Astrocyte of the spinal cord (primary cell): ENCODE measurements at places on chromosomes 7 and 10.
A peak's percentile ranks its signal among the peaks of the same experiment; 100 is the strongest.

GRCh38 chr10:10545771-10546170 is 471.9 kb upstream of the CELF2 start:
- DNase-seq = no peak

- DNase-seq = no peak
These were observed 116.4 kb upstream of the SEM1 start for GRCh38 chr7:96826089-96826488.

DNA sequence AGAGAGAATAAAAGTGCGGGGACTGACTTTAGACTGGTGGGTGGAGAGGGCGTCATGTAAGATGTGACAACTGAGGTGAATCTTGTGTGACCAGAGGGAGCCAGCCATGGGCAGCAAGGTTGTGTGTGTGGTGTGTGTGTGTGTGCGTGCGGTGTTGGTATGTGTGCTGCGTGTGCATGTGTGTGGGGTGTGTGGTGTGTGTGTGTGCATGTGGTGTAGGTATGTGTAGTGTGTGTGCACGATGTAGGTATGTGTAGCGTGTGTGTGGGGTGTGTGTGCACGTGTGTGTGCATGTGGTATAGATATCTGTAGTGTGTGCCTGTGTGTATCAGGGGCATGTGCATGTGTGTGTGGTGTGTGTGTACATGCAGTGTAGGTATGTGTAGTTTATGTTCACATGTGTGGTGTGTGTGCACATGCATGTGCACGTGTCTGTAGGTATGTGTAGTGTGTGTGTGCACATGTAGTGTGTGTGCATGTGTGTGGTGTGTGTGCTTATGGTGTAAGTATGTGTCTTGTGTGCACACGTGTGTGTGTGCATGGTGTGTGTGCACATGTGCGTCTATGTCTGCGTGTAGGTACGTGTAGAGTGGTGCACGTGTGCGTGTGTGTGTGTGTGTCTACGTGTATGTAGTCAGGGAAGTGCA is 312.3 kb upstream of the MKI67 start:
- DNase-seq = no peak

DNA sequence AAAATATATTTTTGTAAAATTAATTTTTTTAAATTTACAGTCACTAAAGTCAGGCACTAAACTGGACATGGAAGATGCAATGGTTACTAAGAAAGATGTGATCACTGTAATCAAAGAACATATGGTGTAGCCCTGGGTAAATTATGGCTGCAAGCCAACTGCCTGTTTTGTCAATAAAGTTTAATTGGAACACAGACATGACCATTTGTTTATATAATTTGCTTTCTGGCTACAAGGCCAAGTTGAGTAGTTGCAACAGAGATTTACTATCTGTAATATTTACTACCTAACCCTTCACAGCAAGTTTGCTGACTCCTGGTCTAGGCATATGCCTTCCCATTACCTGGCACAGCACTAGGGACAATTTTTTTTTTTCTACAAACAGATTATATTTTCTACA is 448.9 kb downstream of the ADRA2A start:
- no peak for DNase-seq

- DNase-seq = no peak
These were observed 97.1 kb upstream of the CPXM2 start for GRCh38 chr10:123988694-123989093.

DNA sequence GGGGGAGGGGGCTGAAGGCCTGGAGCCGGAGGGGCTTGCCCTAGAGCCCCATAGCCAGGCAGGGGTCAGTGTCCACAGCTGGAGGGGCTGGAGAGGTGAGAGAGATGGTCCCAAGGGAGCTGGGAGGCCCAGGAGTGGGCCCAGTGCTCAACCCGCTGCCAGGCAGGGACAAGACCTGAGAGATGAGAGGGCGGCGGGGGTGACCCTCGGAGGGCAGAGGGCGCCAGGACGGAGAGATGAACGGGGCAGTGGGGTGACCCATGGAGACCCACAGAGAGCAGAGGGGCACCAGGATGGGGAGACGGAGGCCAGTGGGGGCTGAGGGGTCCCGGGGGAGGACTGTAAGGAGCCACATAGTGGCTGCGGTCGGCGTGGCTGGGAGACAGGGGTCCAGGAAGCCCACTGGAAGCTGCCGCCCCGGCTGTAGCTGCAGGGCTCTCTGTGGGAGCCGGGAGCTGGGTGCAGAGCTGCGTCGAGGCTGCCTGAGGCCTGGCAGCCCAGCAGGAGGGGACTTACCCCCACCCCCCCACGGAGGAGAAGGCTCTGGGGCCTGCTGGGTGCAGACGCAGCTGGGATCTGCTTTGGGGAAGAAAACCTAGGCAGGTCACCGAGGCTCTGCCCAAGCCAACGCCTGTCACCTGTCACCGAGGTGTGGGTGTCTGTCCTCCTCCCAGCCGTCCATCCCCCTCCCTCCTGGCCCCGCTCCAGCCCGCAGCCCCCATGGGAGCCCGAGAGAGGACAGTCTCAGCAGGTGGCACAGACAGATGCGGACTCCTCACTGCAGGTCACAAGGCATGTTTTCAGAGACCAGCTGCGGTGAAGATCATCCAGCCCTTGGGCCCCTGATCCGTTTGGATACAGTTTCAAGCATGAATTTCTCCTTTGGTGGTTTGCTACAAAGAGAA is 25.1 kb downstream of the PWWP2B start:
- DNase-seq = no peak

DNA sequence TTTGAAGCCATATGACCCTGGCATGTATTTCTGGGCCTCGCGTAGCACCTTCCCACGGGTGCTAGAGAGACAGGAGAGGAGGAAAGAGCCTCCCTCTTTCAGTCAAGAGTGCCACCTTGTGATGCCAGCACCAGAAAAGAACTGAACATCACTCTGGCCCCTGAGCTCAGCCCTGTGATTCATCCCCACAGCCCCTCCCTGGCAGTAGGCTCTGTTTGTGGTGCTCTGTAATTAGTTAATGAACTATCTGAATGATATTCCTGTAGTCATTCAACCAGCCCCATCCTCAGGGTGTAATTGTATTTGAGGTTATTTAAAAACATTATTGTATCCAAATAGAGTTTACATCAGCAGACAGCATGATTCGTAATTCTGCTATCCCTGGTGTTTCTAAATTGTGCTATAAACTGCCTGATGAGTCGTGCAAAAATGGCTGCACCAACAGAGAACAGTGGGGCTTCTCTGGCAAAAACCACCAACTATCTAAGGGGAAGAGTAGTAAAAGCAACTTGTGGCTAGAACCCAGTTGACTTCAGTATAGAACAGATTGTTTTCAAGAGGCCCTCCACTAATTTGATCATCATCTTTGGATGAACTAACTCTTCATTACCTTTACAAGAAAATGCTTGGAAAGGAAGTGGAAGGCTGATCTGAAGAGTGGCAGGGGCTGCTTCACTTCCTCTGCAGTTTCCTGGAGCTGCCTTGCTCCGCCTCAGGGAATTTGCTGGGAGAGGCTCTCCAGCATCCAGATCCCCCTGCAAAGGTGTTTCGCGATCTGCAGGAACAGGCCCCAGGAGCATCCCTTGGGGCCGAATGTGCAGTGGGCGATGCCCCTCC is 23.7 kb upstream of the TIAL1 start:
- peak; percentile 35 for DNase-seq

DNA sequence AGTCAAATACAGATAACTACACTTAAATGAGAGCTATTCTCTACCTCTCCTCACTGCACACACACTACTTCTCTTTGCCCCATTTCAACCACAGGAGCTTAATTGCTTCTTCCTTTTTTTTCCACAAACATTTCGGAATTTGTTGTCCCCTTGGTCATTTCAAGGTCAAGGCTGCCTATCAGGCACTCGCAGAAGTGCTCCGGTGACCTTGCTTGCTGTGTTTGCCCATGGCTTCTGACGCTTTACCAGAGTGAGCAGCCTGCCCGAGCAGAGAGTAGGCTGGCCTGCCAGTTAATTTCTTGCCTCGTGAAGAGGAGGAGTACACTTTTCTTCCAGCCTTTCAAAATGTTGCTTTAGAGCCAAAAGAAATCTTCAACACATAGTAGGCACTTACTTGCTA is 297.1 kb upstream of the LRGUK start:
- no peak for DNase-seq

DNA sequence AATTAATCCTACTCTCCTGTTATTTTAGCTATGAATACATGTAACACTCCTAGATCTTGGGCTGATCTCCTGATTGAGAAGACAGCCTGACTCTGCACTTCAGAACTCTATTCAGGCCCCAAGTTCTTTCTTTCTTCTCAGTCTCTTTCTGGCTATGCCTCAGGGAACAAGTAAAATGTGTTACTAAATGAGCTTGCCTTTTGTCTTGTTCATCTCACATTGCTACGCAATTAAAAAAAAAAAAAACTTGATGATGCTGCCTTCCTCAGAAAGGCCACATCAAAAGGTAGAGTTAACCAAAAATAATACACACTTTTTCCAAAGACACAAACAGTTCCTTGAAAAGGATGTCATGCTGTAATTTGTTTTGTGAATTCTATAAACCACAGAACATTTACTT is 258.1 kb downstream of the TWIST1 start:
- peak; percentile 66 for DNase-seq

- DNase-seq = no peak
These were observed 985.1 kb downstream of the SORCS1 start for GRCh38 chr10:106179430-106179829.

- DNase-seq = peak; percentile 50
These were observed 48.5 kb upstream of the ARL4A start for GRCh38 chr7:12638851-12639456.

DNA sequence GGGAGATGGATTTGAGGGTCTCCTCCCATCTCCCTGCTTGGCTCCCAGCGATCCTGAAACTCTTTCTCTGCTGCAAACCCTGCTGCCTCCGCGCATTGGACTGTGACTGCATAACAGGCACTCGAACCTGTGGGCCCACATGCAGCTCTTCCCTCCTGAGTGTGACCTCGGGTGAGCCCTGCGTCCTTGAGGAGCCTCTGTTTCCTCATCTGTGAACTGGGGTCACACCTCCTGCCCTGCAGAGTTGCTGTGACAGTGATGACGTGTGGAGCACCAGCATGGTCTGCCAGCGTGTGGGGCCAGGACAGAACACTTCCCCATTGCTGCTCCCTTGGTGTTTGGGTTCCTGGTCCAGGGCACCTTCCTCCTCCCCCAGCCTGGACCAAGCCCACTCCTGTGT is 46.9 kb upstream of the PSMG3 start:
- no peak for DNase-seq

GRCh38 chr7:69659983-69660382 is 61.7 kb downstream of the AUTS2 start:
- DNase-seq = peak; percentile 37

GRCh38 chr7:136998495-136998894 is 130.0 kb downstream of the CHRM2 start:
- DNase-seq = peak; percentile 27

DNA sequence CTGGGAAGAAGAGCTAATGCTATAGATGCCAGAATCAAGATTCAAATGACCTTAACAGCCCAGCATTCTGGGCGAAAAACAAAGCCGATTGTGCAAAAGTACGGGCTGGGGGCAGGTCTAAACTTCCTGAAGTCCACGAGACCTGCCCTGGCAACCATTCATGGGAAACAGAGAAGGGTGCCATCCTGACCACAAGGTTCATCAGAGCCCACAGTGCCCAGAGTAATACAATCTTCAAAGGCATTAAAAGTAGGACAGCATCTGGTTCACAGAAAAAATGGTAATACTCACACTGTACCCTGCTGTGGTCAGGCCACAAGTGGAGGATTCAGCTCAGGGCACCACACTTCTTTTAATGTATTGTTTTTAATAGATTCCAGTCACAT is 36.1 kb downstream of the SORBS1 start:
- DNase-seq = no peak

- no peak for DNase-seq
These were observed 378.5 kb downstream of the DNAJB6 start for GRCh38 chr7:157715071-157715937.

GRCh38 chr7:153152801-153153422 is 393.4 kb downstream of the ACTR3B start:
- DNase-seq = no peak

- no peak for DNase-seq
These were observed 138.9 kb downstream of the NOC3L start for GRCh38 chr10:94223702-94224370.

GRCh38 chr7:122132341-122132740 is 11.7 kb downstream of the AASS start:
- peak; percentile 64 for DNase-seq

DNA sequence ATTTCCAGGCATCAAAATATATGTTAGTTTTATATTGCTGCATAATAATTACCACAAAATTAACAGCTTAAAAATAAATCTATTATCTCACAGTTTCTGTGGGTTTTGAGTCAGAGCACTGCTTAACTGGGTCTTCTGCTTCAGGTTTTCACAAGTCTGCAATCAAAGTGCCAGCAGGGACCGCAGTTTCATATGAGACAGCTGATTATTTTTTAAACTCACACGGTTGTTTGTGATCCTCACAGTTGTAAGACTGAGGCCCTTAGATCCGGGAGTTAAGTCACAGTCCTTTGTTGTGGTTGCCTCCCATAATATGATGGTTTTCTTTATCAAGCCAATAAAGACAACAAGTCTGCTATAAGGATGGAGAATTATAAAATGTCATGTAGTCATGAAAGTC is 146.0 kb upstream of the ZWINT start:
- DNase-seq = no peak

DNA sequence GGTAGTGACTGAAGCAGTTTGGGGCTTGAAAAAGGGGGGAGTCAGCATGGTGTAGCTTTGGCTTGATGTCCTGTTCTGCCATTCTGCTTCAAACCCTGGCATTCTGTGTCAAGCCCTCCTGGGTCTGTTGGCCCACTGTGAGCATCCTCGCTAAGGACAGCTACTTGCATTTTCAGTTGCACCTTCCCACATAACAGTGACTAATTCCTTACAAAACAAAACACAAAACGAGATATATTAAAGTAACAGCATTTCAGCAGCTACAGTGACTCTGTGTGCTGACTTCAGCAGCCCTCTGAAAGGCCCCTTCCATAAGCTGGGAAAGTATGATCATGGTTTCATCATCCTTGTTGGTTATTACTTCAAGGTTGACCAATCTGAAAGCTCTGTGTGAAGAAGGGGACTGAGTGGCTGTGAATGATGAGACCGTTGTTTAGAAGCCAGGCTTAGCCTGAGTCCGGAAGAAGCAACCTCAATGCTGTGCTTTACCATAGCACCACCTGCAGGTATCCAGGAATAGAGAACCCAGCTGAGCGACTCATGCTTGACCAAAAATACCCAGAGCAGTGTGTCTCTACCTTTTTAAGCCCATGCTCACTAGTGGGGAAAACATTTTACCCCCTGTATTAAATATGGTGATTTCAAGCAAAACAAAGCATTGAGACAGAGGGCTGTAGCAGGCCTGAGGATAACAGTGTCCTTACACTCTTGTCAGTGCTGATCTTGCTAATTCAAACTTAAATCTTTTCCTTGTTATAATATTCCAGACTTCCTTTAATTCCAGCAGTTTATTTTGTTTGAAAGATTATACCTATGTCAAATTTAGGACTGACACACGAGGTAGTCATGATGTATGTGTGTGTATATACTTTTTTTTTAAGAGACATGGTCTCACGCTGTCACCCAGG is 42.6 kb upstream of the CC2D2B start:
- peak; percentile 79 for DNase-seq

DNA sequence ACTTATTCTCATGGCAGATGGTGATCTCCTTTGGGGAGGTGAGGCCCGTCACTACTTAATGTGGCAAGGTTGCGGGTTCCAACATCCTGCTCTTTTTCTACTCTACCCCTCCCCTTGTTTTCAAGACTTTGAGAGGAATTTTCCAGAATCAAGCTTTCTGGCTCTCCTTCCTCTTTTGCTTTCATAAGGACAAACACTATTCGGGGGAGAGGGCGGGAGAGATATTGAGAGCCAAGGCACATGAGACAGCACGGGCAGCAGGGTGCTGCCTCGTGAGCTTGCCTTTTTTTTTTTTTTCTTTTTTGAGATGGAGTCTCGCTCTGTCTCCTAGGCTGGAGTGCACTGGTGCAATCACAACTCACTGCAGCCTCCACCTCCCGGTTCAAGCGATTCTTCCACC is 6.9 kb upstream of the PFKFB3 start:
- DNase-seq = peak; percentile 42

- DNase-seq = peak; percentile 45
These were observed 185.6 kb downstream of the LRRC4 start for GRCh38 chr7:127845522-127846214.
